ENCODE measurements at places on chromosomes 13 and 19.

DNA sequence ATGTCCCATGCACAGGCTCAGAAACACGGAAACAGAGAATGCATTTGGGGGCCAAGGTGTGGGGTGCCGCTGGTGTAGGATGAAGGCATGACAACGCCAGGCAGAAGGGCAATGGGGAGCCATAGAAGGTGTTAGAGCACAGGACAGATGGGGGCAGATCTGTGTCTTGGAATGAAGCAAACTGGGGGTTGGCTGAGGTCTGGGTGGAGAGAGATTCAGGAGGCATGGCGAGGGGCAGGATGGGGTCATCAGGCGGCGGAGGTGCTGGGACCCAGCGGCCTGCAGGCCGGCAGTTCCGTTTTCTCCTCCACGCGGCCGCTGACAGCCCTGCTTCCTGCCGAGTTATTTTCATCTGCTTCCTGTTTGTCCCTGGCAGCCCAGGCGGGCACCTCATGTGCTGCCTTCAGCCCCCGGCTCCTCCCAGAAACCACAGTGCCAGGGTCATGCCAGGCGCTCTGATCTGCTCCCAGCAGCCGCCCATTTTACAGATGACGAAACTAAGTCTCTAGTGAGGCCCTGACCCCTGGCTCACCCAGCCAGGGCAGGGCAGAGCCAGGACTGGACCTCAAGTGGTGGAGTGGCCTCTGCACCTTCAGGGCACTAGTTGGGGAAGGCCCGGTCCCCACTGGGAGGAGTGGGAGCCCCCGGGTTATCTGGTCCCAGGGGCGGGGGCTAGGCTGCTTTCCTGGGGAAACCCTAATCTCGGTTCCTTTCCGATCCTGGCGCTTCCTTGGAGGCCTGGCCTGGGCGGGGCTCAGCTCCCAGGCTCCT lies 2.2 kb downstream of the ARHGAP45 start:
- peak; percentile 41 for DNase-seq

DNA sequence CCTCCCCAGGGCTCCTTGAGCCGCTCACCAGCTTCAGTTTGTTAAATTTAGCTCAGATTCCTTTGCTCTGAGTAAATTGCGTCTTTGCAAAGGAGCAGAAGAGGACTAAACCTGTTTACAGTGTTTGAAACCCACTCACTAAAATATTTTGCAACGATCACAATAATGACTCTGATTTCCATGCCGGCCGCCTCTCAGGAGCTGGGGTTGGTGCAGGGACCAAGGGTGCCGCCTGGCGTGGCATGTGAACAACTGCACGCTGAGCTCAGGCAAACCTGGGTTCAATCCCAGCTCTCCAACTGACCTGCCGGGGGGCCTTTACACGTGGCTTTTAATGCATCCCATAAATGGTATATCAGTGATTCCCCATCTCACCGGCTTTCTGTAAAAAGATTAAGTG lies 68.7 kb upstream of the CACNA1A start:
- peak; percentile 48 for DNase-seq

DNA sequence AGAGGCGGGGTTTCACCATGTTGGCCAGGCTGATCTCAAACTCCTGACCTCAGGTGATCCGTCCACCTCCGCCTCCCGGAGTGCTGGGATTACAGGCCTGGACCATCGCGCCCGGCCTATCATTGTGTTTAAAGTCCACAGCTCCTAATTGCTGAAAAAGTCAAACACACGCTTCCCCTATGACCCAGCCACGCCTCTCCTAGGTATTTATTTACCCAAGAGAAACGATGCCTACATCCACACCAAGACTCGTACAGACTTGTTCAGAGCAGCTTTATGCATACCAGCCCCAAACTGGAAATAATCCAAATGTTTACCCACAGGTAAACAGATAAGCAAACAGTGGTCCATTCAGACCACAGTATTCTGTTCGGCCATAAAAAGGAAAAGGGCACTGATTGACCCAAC lies 15.1 kb downstream of the ZNRF4 start:
- peak; percentile 21 for DNase-seq

DNA sequence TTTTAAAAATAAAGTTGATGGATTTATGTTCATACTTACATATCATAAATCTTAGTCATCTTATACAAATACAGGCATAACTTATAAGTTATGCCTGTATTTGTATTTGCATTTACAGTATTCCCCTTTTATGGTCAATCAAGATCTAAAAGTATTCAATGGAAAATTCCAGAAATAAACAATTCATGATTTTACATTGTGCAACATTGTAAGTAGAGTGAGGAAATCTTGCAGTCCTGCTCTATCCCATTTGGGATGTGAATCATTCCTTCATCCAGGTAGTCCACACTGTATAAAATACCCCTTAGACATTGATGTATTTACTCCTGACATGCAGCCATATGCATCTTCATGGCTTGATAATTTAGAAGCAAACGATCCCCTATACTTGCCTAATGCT lies 795.3 kb downstream of the SLITRK1 start:
- DNase-seq = no peak

GRCh38 chr13:34114581-34114980 lies 296.6 kb downstream of the RFC3 start:
- DNase-seq = no peak

DNA sequence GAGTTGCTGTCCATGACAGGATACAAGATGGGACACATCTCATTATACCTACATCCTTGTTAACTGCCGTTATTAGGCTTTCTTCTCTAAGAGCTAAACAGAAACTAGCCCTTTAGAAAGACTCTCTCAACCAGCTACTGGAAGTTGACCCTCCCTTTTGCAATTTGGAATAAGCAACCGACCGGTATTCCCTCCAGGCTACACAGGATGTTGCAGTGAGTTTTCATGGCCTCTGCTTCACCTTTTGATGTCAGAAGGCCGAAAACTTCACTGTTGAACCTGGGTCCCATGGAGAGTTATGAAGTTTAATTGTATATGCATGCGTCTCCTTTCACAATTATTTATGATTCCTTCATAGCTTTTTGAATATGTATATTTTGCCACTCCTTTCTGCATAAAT lies 1042.5 kb upstream of the SPRY2 start:
- DNase-seq = no peak

DNA sequence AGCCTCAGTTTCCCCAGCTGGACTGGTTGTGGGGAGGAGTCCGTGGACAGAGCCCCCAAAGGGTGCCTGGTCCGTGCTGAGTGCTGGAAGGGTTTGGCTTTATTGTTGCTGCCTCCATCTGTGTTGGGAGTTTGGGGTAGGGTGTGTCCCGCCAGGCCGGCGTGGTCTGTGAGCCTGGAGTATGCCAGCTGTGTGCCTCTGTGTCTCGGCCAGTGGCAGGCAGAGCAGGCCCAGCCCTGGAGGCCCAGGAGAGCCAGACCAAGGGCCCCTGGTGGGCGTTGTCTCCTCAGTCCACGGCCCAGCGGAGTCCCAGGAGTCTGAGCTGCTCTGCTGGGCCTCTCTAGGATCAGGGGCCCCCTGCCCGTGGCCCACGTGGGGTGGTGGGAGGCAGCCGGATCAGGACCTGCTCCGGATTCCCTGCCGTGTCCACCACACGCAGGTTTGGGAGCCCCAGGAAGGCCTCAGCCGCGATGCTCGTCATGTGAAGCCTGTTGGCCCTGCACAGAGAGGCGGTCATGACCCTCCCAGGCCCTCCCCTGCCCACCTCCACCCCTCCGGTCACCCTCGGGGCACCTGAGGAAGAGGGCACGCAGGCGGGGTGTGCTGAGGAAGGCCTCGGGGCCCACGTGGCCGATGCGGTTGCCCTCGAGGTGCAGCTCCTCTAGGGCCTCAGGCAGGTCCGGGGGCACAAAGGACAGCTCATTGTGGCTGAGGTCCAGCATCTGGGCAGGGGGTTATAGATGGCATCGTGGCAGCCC lies 6.6 kb downstream of the PODNL1 start:
- no peak for DNase-seq

DNA sequence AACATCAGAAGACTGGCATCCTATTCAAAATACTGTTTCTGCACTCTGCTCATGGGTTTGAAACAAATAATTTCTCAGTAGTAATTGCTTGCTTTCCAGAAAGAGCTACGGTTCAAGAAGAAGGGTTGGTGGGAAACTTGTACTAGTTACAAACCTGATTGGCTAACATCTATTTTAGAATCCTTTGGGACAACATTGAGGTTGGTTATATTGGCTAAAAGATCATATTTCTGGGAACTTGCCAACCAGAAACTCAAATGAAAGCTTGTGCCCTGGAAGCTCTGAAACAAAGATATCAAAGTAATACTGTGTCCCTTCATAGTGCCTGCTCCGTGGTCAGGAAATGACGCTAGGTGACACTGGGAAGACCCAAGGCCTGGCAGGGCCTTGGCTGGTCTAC lies 141.7 kb downstream of the LACC1 start:
- no peak for DNase-seq

DNA sequence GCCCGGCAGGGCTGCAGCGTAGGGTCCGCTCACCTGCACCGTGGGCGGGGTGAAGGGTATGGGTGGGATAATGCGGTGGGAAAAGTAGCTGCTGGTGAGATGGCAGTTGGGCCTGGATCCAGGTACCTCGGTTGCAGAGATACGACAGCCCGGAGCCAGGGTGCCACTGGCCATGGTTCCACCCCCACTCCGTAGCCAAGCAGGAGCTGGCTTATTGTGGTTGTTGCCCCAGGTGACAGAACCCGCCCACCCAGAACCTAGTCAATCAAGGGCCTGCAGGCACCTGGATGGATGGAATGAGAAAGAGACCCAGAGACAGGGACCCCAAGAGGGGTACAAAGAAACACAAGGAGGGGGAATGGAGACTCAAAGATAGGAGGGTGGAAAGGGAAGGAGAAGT lies 3.5 kb upstream of the LHB start:
- no peak for DNase-seq

DNA sequence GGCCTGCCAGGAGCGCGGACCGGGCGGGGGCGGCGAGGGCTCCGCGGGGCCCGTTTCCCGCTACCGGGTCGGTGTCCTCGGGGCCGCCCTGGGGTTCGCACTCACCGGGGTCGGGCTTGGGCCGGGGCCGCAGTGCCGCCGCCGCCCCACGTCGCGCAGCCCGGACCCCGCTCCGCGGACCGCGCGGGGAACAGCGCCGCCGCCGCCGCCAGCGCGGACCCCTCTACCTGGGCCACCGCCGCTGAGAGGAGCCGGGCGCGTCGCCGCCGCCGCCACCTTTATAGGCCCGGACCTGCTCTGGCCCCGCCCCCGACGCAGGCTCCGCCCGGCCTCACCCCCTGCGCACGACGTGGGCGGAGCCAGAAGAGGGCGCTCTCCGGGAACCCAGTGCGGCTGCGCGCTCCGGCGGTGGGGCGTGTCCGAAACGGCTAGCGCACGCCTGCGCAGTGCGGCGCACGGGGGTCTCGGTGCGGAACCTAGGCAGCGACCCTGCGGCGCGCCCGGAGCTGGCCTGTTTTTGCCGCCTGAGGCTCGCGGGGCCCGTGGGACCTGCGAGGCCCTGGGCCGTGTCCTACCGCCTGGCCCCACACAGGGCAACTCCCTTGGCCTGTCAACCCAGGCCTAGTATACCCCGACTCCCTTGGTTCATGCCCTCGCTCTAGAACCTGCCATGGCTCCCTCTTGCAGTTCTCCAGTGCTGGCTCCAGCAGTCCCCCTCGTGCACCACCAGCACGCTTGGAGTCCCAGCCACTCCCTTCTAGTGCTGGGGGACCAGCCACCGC lies at the start of gene MKNK2:
TSS of gene MKNK2 (minus strand) at position 254 of the 782 bp plus-strand sequence. CDS start 393 bp downstream, outside the sequence.
- DNase-seq = peak; percentile 69
